Stimulated activated CD4-positive, alpha-beta T cell treated with anti-CD3 and anti-CD28 coated beads, Interleukin-15, amount 100 ng/mL, for 48 hours (primary cell): ENCODE measurements at places on chromosomes 2 and 18.

- DNase-seq, result no peak
Observed at GRCh38 chr18:25535495-25535894, 183.5 kb upstream of the ZNF521 start.

GRCh38 chr2:64922482-64923384 is 66.5 kb upstream of the SLC1A4 start:
- DNase-seq, result no peak

- no peak for DNase-seq
Observed at GRCh38 chr2:179951680-179952079, 55.4 kb downstream of the CWC22 start.

- no peak for DNase-seq
Observed at GRCh38 chr2:37623971-37624900, 47.2 kb downstream of the CDC42EP3 start.

- no peak for DNase-seq
Observed at GRCh38 chr2:74552914-74553811, 579 bp downstream of the LOXL3 start.

DNA sequence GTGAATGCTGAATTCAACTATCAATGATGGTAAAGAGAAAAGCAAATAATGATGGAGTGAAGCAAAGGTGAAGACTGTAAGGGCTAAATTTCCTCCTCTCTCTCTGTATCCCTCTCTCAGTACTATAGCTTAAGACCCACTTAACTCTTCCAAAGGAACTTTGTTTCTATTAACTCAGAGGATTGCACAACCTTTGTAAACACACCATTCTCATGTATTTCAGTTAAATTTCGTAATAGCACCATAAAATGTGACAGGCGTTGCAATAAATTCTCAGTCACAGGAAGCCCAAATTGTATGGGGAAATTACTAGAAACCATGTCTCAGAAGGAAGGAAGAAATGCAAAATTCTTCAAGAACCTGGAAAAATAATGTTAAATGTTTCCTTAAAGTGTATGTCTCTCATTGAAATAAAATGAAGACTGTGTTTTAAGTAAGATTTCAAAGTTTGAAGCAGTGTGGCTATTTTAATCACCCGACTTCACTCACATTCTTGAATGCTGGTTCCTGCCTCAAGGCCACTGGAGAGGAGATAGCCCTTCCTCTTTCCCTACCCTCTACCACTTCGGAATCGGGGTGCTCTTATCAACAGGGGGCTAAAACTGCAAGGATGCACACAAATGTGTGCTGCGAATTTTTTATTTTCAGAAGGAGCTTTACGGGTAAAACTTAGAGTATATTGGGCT is 112.1 kb downstream of the FTCDNL1 start:
- no peak for DNase-seq

DNA sequence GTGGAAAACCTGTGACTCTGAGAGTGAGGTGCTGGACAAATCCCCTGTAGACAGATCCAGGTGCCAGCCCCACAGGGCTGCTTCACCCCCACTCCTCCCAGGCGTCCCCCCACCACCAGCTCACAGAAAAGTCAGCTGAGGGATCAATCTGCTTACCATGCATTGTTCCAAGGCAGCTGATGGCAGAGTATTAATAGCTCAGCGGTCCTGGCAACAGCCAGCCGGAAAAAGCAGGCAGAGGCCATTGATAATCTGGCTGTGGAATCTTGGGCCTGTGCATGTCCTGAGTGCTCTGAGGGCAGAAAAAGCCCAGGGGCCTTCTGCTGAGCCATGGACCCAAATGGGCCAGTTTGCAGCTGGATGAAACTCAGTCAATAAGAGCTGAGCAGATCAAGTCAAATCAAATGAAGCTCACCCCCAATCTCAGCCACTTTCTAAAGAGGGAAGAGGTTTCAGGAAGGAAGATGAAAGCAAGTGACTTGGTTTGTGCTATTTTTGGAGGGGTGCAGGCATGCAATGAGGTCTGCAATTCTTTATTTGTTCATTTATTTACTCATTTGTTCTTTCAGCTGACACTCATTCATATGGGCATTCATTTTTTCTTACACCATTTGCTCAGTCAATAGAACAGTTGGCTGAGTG is 63.4 kb downstream of the GYPC start:
- DNase-seq, result no peak

DNA sequence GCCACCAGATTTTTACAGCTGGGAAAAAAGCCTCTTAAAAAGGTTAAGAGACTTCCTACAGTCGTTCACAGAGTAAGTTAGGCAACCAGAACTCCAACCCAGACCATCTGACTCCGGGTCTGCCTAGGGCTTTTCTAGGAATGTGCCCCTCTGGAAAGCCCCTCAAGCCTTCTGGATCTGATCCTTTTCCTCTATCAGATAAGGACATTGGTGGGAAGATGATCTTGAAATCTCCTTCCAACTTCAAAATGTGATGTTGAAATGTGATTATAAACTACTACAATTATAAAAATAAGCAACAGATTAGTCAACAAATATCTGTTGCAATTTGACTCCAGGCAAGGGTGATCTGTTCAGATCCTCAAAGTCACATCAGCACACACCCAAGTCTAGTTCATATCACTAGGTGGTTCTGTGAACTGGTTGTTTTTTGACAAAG is 270.4 kb downstream of the ARHGAP15 start:
- DNase-seq, result no peak

DNA sequence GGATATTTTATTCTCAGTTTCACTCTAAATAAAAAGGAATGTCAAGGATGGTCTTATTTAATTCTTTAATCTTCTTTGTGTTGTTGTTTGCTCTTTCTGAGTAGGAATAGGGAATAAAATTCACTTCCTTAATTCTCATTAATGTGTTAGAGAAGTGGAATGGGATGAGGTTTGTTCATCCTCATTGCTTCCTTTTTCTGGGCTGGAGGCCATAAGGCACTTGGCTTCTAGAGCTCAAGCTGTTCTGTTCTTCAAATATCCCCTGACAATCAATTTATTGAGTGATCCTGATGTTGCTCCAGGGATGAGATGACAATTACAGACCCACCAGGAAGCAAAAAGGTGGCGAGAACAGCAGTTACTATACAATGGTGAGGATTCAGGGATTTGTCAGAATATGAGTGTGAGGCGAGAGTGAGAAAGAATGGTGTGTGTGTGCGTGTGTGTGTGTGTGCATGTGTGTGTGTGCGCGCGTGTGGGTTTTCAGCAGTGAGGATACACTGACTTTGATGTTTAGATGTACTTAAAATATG is 557.6 kb upstream of the FANCL start:
- no peak for DNase-seq
